Stimulated activated CD4-positive, alpha-beta T cell treated with anti-CD3 and anti-CD28 coated beads, Interleukin-4, amount 100 ng/mL, for 24 hours (primary cell): ENCODE measurements at places on chromosomes 2 and 18.

GRCh38 chr2:107553539-107553938 is 273.2 kb upstream of the RGPD4 start:
- DNase-seq: no peak

GRCh38 chr2:8456151-8457091 is 225.4 kb upstream of the ID2 start:
- DNase-seq: peak; percentile 55

DNA sequence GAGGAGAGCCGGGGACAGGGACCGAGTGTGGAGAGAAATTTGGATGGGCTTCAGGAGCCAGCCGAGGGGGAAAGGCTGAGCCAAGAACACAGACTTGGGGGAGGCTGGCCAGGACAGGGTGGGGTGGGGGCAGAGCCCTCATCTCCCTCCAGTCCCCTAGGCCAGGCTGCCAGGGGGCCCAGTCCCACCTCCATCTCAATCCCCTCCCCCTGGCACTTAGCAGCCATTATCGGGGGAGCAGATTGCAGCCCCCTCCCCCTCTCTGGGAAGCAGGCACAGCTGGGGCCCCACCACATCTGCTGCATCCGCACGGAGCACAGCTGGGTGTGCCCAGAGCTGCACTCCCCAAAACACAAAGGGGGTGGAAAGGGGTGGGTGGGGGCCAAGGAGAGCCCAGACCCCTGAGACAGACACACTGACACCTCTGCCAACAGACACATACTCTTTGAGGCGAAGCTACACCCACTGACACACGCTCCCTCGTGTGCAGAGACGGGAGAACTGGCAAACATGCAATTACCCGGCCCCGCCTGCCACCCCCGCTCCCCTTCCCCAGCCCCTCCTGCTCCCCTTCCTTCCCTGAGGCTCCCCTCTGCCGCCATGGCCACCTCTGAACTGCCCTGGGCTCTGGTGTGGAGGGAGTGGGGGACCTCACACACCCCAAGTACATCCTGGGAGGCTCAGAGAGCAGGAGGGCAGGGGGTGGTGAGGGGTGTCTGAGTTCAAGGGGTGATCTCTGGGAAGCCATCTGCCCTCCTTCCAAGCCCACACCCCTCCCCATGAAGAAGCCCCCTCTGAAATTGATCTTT is 5.1 kb upstream of the ASIC4 start:
- DNase-seq: no peak

DNA sequence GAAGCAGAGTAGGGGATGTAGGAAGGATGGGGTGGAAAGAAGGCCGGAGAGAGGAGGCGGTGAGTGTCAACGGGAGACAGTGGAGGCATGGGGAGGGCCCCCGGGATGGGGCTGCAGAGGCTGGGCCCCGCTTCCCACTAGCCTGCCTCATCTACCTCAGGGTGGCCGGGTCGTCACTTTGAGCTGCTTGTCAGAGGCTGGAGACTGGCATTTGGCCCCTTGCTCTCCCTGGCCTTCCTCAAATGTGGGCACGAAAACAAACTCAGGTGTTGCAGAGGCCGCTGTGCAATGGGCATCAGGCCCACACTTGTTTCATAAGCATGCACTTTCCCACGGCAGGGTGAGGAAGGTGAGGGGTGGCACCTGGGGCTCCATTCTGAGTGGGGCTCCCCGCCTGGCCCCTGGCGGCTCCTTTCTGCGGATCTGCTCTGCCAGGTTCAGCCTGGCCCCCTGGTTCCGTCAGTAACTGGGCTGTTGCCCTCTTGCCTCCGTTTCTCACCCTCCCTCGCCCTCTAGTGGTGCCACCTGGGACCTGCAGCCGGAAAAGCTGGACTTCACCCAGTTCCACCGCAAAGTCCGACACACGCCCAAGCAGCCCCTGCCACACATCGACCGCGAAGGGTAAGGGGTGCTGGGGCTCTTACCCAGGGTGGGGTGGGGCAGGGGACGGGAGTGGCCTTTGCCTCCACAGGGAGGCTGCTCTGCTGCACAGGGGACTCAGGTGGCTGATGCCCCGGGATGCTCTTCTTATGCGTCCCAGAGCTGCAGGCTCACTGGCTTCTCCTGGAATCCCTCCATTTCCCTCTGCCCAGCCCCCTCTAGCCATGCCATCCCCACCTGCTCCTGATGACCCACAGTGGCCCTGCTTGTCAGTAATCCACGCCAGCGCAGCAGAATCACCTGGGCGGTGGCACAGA is 125.4 kb downstream of the CTIF start:
- DNase-seq: peak; percentile 52

GRCh38 chr2:54050445-54050844 is 65.0 kb upstream of the ACYP2 start:
- no peak for DNase-seq

DNA sequence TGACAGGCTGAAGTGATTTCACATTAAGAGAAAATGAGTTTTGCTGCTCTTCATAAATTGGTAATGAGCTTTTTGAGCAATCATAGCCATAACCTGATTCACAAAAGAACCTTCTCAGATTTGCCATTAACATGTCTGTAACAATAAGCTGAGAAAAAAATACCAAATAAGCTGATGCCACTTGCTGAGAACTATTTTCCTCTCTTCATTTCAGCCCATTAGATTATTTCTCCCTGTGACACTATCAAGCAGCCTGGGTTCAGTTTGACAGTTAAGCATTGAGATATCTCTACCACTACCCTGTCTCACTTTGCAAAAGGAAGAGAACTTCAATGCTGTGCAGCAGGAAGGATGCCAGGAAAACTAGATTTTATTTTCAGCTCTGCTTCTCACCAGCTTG is 673.9 kb downstream of the TRIB2 start:
- DNase-seq: no peak

DNA sequence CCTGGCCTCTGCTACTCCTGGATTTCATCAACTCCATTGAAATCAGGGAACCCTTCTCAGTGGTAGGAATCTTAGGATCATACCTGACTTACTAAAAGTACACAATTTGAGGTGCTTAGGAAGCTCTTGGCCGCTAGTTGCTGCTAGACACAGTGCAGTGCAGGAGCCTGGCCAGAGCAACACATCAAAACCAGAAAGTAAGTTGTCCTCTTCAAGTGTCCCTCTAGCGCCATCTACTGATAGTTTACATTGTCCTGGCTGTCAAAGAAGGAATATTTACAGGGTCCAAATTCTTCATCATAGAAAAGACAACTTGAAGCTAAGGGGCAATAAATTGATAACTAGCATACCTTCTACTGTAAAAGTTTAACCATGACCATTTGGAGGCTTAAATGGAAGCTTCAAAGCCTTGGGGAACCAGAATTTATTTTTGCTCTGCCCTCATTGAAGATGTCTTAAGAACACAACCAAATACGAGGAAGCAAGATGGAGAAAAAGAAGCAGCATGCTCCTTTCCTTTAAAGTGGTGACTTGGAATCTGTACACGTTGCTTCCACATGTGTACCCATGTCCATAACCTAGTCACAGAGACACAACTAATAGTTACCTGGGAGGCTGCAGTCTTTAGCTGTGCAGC is 889.1 kb upstream of the GCFC2 start:
- no peak for DNase-seq

- no peak for DNase-seq
Measured at GRCh38 chr2:102050854-102051391, 59.2 kb downstream of the IL1R2 start.

DNA sequence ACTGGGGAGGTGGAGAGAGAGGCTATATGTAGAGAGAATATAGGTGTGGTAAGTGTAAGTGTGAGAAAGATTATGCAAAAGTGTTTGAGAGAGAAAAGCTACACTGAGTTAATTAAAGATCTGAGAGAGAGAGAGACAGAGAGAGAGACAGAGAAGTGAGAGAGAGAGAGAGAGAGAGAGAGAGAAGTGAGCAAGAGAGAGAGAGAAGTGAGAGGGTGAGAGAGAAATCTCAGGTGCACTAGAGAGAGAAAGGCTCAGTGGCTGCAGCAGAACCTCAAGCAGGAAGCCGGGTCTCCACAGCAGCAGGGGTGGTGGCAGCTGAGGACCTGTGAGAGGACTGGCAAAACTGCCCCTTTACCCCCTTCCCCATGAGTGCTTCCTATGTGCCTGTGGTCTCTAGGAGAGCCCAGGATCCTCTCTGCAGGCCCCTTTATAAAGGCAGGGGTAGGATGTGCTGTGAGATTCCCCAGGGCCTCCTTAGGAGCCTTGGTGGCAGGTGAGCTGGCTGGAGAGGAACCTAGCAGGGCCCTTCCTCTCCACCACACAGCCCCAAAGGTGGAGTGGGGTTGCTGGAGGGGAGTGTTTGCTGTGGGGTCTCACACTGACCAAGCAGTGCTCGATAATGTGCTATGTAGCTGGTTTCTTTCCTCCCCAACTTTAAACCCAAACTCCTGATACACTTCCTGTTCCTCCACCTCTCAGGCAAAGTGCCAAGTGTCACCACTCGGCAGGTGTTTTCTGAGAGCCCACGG is 52.6 kb downstream of the SLC4A5 start:
- peak; percentile 26 for DNase-seq

DNA sequence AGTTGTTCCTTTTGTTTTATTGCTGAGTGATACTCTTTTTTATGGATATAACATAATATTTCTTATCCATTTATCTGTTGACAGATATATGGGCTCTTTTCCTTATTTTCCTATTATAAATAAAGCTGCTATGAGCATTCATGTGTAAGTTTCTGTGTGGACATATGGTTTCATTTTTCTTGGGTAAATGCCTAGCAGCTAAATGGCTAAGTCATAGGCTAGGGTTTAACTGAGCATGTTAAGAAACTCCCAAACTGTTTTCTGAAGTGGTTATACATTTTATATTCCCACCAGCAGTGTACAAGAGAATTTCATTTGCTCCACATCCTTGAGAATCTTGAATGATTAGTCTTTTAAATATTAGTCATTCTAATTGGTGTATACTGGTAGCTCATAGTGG is 786.6 kb upstream of the CDH2 start:
- no peak for DNase-seq

DNA sequence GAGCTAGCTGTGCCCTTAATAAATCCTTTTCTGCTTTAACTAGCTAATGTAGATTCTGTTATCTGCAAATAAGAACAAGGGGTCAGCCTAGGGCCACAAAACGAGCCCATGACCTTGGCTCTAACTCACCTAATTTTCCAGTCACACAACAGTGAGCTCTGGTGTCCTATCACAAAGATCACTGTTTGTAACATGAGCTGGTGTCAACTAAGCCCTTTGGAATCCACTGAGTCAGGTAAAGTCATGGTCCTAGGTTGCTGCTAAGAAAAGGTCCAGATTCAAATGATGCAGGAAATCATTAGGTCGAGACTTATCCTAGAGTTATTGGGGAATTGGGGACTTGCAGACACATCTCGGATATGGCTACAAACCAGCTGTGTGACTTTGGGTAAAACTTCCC is 49.9 kb downstream of the ST8SIA5 start:
- no peak for DNase-seq

GRCh38 chr2:207939342-207940108 is 85.8 kb downstream of the PLEKHM3 start:
- DNase-seq: no peak

GRCh38 chr2:44462934-44463849 is 101.4 kb downstream of the CAMKMT start:
- no peak for DNase-seq

- DNase-seq: no peak
Measured at GRCh38 chr18:45049578-45050319, 369.1 kb downstream of the SETBP1 start.

- no peak for DNase-seq
Measured at GRCh38 chr2:21423854-21424253, 300.1 kb downstream of the TDRD15 start.

DNA sequence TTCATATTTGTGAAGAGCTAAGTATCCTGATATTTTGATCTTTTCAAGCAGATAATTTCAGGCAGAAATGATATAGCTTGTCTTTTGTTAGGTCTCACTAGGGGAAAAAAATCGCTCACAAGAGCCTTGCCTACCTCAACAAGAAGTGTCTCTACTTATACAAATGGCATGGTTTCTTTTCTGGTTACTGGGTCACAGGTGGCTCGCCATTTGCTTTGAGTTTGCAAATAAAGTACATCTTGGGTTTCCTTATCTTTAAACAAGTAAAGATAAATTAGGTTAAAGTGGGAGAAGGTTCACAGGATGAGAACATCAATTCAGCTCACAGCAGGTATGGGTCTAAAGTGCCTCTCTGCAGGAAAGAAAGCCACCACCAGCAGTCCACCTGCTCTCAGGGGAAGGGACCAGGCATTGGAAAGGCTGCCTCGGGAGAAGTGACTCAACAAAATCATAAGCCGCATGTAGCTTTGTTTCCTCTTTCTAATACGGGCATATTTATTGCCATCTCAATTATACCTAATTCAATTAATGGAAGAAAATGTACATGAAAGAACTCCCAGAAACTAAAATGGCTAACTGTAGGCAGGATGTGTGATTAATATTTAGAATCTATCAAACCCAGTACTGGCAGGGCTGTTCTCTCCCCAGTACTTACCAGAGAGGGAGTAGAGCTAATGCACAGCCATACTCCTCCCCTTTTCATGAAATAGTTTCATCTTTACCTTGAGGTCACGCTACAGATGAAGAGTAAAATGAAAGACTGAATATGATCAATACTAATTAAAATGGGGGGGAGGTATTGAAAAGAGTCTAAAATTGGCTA is 28.3 kb downstream of the CDC42EP3 start:
- no peak for DNase-seq

GRCh38 chr2:145055651-145056050 is 535.7 kb upstream of the ZEB2 start:
- DNase-seq: no peak

DNA sequence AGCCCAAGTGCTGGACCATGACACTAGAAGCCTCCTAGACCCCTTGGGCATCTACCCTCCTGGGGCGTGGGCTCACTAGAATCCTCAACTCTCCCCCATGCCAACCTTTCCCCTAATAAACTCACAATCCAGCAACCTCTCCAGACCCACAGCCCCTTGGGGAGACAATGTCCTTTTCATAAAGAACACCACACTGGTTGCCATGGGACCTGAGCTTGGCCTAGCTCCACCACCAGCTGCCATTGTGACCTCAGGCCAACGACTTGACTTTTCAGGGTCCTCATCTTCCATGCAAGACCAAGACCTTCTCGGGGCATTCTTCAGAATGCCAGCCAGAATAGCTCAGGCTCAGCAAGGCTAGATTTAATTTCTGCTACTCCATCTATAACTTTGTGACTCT is 128.1 kb upstream of the NPAS2 start:
- DNase-seq: no peak

DNA sequence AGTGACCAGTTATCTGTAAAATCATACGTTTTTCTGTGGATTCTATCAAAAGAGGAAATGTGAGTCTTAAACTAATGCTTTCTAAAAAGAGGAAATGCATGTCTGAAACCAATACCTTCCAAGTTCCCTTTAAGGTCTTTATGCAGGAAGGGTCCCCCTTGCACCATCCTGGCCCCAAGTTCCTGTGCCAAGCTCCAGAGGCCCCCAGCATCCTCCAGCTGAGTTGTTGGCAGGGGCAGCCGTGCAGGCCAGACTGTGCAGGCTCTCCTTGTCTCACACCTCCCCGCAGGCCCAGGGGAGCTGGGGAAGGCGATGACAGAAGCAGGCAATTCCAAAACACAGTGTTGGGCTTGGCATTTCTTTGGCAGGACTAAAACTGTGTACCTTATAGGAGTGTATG is 39.2 kb downstream of the DPYSL5 start:
- DNase-seq: no peak

- DNase-seq: no peak
Measured at GRCh38 chr18:48983793-48984437, 33.1 kb upstream of the SMAD7 start.
